Dermis blood vessel endothelial cell (primary cell): ENCODE measurements at places on chromosomes 11 and 22. TPM values are rescaled to one million over a fixed set of nuclear protein-coding genes. Genes with fewer than 3 reads are reported as not detected.

DNA sequence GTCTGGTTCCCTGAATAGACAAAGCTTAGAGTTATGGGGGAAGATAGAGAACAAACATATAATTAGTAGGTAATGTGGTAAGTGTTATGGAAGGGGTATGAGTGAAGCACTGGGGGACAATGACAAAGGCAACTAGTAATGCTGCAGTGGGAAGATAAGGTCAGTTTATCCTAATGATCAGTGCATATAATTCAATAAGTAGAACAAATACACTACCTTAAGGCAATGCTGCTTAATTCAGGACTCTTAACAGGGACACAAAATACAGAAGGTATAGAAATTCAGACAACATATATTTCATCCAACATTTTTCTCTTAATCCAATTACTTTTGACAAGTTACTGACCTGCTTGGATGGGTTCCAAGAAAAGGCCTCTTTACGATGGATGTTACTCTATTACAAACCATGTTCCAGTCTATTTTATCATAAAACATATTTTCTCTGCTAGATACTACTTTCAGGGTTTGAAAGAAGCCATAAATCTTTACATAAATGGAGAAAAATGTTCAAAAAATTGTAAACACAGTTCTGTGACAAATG, 1186.2 kb downstream of the LRRC4C start:
- DNase-seq, result no peak

DNA sequence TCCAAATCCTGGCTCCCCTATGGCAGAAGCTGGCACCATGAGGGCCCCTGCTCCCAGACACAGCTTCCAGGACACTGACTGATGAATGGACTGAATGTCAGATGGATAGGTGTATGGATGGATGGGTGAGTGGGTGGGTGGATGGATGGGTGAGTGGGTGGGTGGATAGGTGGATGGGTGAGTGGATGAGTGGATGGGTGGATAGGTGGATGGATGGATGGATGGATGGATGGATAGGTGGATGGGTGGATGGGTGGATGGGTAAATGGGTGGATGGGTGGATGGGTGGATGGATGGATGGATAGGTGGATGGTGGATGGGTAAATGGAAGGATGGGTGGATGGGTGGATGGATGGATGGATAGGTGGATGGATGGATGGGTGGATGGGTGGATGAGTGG, 4.3 kb downstream of the FGF3 start:
- DNase-seq, result no peak

DNA sequence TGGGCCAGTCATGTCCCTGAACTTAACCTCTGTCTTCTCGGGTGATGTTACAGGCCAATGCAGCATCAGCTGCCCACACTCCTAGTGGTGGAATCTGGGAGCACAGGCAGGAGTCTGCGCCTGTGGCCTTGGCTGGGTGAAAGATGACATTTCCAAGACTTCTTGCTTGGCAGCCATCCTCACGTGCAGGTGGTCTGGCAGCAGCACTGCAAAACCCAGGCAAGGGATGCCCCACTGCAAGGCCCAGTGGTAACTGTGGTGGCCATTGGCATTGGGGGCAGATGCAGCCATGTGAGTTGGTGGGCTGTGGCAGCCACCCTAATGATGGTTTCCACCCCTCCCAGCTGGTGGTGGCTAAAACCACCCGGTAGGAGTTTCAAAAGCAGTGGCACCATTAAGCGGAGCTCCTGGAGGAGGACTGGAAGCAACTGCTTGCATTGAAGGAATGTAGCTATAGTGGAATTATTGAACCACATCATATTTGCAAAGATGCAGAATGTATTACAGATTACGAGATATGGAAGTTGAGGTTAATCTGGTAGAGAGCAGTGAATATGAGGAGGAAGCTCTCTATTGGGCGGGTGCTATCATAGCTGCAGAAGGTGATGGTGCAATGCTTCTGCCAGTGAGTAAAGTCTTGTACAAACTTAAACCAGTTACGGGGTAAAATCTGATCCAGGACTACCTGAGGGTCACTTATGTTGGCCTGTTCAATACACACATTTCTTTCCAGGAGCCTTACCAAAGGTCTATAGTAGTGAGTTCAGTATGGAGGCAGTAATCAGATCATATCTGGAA, 120.7 kb upstream of the TOP3B start:
- DNase-seq, result peak; percentile 23

DNA sequence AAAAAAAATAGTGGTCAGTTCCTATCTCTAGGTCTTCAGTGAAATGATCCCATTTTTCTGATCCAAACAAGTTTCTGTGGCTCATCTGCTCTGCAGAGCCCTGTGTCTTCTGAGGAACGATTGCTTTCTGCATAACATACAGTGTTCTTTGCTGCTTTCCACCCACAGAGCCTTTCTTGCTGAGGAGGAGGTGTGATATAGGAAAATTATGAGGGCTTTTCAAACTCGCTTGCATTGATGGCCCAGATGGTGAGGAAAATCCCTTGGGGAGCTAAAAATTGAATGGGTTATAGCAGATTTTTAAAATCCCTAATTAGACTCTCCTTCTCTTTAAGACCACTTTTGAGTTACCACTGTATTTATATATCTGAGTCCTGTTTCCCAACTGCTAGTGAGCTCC, 31.3 kb downstream of the JAM3 start:
- DNase-seq, result no peak

The ACTN3 gene
- total RNA-seq, result under 0.01 and 0.14 TPM in 2 replicates

The AMPD3 gene
- 1.0 and 2.3 TPM in 2 replicates for total RNA-seq

- peak; percentile 25 for DNase-seq
These were observed 143.8 kb upstream of the DDI1 start for GRCh38 chr11:103892603-103893002.

GRCh38 chr22:23047742-23048141, 22.6 kb upstream of the GNAZ start:
- DNase-seq, result no peak

DNA sequence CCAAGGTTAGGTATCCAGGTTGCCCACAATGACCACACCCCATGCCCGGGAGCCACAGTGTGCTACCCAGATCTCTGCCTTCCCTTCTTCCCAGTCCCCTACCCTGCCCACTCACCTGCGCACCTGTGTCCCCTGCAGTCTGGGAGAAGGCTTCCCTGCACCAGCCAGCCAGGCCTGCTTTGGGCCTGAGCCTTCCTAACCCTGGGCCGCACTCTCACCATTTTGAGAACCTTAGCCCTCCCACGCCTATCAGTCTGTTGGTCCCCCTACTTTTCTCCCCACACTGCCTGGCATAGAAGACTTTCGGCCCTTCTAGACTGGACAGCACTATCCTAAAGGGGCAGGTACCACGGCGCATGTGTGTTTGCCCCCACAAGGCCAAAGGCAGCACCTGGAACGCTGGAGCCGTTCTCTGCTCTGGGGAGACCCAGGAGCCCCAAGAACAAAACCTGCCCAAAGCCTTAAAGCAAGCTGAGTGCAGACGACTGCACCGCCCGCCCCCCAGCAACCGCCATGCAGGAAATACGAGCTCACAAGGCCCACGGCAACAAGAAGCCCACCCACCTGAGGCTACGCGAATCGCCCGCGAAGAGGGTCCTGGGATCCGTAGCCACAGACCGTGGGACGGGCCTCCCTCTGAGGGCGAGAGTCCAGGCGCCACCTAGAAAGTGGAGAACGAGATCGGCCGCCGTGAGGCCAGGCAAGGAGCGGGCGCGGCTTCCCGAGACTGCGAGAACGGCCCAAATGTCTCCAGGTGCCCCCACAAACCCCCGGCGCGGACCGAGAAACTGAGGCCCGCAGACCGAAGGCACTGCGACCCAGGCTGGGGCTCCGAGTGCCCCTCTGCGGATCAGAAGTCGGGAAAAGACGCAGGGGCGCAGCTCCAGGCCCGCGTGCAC, 546 bp downstream of the GNB1L start:
- DNase-seq, result no peak

DNA sequence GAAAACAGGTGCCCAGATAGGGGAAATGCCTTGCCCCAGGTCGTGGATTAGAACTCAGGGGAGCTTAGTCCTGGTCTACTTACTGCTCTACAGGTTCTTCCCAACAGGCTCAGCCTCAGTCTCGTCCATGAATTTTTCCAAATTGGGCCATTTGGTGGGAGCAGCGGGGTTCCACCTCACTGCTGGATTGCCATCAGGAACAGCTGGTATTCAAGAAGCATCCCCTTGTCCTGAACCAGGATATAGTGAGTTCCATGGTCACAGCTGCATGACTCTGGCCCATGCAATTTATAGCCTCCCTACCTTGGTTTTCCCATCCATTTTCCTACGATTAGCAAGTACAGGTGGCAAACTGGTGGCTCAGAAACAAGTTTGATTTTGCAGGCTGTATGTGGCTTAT, 6.6 kb upstream of the UBE2L6 start:
- no peak for DNase-seq

The CDC42BPG gene
- total RNA-seq, result 0.34 and 0.37 TPM in 2 replicates

The NRXN2 gene
- total RNA-seq, result not detected in 2 replicates

The DKK3 gene
- total RNA-seq, result 107 and 156 TPM in 2 replicates

- no peak for DNase-seq
These were observed 36.9 kb downstream of the TNKS1BP1 start for GRCh38 chr11:57287884-57288283.

GRCh38 chr11:44737245-44738085, 10.7 kb downstream of the TSPAN18 start:
- DNase-seq, result no peak

DNA sequence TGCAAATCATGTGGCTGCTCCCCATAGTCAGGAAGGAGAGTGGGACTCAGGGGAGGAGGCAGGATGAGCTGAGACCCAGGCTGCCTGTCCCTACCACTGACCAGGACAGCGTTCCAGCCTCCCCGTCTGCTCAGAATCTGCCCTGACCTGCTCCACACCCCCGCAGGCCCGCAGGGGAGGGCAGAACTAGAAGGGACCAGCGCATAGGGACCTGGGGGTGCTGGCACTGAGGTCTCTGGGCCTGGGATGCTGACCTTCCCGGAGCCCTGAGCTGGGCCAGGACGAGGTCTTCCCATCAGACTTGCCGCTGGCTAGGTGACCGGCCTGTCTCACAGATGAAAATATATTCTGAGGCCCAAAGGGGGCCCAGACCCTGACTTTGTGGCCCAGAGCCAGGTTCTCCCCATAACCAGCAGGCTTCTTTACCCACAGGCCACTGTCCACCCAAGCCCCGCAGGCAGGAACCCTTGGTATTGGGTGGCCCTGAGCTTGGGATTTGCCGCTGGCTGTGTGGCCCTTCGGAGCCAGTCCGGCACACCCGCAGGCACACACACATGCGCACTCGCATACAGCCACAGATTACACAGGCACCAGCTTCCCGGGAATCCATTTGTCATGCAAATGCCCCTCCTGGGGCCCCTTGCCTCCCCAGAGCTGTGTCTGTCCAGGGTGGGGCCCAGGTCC, 13.8 kb upstream of the PIM3 start:
- no peak for DNase-seq

The CPT1B gene
- total RNA-seq, result 7.5 and 16.3 TPM in 2 replicates

The PRSS23 gene
- 79.1 and 236 TPM in 2 replicates for total RNA-seq
